ENCODE measurements at places on chromosomes 12 and 14.

GRCh38 chr12:106341086-106341877 lies 16.3 kb upstream of the POLR3B start:
- DNase-seq = no peak

- DNase-seq = no peak
These were observed 29.2 kb downstream of the PRMT8 start for GRCh38 chr12:3520168-3520567.

DNA sequence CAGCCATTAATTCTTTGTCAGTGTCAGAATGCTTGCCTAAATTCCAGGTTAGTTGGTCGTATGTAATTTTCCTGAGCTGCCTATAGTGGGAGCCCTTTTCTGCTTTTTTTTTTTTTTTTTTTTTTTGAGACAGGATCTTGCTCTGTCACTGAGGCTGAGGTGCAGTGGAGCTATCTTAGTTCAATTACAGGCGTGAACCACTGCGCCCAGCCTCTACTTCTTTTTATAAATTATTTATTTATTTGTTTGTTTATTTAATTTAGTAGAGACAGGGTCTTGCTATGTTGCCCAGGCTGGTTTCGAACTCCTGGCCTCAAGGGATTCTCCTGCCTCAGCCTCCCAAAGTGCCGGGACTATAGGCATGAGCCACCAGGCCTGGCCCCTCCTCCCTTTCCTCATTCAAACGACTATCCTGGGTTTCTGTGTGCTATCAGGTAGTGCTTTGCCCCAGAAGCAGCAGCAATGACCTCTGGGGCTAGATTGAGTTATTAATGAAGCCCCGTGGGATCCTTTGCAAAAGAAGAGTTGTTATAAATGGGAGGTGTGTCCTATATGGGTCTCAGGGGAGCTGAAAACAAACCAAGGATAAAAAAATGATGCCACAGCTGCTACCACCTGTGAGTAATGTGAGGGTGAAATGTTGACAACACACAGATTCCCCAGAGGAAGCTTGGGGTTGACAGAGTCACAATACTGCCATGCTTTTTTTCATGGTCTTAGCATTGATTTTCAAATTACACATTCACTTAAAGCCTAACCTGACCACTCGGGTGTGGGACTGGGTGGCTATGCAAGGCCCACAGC lies 34.6 kb upstream of the NFKBIA start:
- no peak for DNase-seq

DNA sequence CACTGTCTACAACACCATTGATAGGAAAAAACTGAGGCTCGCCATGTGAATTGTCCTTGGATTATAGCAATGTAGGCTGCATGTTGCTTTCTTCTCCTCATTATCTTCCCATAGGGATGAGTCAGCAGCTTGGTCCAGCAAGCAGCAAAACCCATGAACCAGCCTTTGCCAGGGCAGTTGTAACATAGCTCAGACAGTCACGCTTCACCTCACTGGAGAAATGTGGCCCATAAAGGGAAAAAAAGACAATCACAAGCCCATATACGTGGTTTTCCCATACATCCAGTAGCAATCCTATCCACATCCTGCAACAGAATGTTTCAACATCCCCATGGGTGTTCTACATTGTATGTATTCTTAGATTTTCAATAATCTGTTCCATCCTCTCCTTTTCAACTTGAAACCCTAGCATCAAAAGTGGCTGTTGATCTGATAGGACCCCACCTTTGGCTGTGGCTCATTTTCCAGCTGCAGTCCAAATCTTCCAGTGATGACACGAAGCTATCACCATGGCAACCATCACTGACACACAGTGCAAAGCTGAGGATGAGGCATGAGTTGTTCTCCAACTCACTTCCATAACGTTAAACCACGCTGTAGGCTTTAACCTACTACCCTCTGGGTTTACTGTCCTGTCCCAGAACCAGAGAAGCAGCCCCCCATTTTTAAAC lies 34.0 kb downstream of the GRIN2B start:
- DNase-seq = no peak

DNA sequence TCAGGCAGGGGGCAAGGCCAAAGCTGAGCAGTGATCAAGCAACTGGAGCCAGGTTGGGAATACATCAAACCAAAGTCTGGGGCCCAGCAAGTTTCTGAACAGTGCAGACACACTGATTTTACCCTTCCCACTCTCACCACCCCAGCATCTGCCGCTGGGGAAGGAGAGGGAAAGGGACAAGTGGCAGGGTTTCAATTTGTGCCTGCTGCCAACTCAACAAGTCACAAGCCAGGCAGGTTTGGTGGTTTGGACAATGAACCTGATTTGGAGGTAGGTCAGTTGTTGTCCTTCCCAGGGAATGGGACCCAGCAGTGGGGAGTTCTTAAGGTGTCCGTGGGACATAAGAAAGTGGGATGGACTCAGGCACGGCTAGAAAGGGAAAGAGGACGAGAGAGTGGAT lies 151.9 kb upstream of the NOS1 start:
- DNase-seq = no peak

Measured in activated T-cell treated with anti-CD3 and anti-CD28 coated beads for 4 hours (primary cell).